CD4-positive, alpha-beta T cell treated with Interleukin-10 for 1 hour (primary cell): ENCODE measurements at places on chromosomes 2 and 18.

- DNase-seq = no peak
Observed at GRCh38 chr2:223585666-223586065, 16.5 kb downstream of the SCG2 start.

DNA sequence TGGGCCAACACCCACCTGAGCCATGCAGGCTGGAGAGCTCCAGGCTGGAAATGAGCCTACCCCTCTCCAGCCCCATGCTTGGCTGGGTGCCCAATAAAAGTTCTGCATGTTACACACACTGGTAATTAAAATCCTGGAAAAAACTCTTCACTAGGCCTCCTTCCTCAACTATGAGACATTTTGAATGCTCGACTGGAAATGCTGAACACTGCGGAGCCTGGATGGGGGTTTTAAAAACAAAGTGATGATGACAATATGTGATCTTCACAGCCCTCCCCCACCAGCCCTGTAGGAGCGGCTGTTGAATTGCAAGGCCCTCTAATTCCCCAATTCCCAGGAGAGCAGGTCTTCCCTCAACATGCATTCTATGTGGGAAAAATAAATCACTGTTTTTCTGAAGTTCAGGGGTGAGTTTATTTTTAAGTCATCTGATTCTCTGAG is 179.2 kb downstream of the TTC32 start:
- DNase-seq = no peak

DNA sequence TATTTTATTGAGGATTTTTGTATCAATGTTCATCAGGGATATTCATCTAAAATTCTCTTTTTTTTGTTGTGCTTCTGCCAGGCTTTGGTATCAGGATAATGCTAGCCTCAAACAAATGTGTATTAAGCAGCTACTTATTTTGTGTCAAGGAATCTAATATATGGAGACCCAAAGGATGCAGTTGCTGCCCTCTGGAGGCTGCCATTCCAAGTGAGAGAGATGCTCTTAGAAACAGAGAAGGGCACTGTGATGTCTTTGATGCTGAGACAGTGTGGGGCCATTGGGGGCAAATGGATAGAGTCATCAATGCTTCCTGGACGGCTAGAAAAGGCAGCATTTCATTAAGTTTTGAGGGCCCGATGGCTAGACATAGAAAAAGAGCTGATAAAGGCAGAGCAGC is 292.6 kb downstream of the SETBP1 start:
- DNase-seq = peak; percentile 18

- DNase-seq = no peak
Observed at GRCh38 chr2:145744541-145745386, 1224.8 kb upstream of the ZEB2 start.

DNA sequence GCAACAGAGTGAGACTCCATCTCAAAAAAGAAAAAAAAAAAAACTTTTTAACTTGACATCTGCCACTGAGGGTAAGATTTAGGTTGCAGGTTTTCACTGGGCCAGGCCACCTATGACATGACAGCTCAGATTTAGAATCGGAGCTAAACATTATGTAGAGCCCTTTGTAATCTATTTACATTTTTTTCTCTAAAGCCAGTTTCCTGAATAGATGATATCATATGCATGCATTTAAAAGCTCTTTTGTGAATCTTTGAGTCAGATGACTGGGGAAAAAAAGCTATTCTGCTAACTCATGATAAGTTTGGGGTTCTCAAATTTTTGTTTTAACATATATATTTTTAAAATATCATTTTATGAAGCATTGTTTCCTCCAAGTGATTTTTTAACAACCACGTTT is 21.3 kb downstream of the PRKAG3 start:
- no peak for DNase-seq

- DNase-seq = no peak
Observed at GRCh38 chr2:64858541-64859311, 130.5 kb upstream of the SLC1A4 start.

DNA sequence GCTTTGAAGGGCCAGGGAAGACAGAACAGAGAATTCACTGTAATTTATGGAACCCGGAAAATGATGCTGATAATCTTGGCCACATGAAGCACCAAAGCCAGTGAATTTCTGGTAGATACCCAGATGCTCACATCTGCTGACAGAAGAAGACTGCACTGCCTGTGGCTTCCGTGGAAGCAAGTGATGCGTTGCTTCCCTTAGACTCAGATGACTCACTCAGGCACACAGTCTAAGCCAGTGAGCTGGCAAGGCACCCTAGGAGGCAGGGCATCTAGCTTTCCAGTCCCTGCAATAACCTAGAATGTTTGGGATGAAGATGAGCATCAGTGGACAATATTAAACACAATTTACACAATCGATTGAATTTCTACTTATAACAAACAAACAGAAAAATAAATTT is 284.7 kb downstream of the CMPK2 start:
- DNase-seq = no peak

- no peak for DNase-seq
Observed at GRCh38 chr18:51192026-51192425, 5.5 kb downstream of the MEX3C start.

DNA sequence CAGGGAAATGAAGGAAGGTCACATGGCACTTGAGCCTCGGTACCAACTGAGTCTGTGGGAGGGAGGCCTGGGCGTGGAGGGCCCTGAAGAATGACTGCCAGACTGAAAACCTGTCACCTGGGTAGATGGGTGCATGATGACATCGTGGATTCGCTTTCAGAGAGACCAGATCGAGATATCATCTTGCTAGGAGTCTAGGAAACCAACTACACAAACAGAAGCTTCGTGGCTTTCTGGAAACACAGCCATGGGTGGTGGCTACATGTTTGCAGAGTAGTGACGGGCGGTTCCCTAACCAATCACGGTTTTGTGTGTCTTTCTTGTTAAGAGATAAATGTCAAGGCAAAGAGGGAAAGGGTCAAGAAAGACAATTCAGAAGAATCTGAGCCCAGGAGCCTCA is 155.0 kb downstream of the EIPR1 start:
- DNase-seq = peak; percentile 77

GRCh38 chr18:22737054-22737453 is 196.1 kb upstream of the RBBP8 start:
- DNase-seq = no peak

DNA sequence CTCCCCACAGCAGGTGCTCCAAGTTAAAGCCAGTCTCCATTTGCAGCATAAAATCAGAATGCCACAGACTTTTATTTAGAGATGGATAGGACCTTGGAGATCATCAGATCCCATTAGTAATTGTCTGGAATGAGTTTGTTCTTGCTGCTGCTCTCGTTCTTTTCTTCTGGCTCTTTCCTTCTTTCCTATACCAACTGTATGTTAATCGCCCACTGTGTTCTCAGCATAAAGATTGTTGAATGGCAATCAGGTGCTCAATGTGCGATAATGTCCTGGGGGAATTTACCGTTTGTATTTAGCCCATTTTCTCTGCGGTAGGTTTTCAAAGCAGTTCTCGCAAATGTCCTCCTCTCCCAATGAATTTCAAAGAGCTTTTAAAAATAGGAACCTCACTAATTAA is 3.3 kb downstream of the GPR39 start:
- no peak for DNase-seq

DNA sequence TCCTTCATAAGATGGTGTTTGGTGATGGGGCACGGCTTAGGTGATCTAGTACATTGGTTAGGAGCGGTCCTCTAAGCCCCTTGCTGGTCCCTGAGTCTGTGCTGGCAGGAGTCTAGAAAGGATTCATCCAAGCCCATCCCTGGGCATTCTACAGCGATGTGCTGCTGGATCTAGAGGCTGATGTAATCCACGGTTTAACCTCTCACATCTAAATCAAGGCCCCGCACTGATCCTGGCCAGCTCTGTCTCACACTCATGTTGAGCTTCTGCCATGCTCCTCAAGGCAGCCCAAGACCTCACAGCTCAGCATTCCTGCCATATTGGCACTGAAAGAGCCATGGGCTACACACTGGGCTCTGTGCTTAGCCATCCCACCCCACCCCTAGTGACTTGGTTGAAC is 664.8 kb downstream of the STK39 start:
- DNase-seq = no peak

GRCh38 chr18:44796429-44797428 is 116.0 kb downstream of the SETBP1 start:
- no peak for DNase-seq

DNA sequence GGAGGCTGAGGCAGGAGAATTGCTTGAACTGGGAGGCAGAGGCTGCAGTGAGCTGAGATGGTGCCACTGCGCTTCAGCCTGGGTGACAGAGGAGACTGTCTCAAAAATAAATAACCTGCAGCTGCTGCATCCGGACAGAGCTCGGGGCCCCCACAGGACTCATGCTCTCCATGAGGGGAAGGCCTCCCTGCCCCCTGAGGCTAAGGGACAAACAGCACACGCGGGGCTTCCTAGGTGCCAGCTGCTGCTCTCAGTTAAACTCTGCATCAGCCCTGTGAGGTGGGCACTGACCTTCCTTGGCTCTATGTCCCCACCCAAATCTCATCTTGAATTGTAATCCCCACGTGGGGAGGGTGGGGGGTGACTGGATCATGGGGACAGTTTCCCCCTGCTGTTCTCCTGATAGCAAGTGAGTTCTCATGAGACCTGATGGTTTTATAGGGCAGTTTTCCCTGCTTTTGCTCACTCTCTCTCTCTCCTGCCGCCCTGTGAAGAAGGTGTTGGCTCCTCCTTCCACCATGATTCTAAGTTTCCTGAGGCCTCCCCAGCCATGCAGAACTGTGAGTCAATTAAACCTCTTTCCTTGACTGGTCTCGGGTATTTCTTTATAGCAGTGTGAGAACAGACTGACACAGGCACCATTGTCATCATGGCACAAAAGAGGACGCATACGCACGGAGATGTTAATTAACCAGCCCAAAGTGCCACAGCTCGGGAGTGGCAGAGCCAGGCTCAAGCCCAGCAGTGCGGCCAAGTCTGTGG is 49.9 kb upstream of the TAF1B start:
- no peak for DNase-seq

DNA sequence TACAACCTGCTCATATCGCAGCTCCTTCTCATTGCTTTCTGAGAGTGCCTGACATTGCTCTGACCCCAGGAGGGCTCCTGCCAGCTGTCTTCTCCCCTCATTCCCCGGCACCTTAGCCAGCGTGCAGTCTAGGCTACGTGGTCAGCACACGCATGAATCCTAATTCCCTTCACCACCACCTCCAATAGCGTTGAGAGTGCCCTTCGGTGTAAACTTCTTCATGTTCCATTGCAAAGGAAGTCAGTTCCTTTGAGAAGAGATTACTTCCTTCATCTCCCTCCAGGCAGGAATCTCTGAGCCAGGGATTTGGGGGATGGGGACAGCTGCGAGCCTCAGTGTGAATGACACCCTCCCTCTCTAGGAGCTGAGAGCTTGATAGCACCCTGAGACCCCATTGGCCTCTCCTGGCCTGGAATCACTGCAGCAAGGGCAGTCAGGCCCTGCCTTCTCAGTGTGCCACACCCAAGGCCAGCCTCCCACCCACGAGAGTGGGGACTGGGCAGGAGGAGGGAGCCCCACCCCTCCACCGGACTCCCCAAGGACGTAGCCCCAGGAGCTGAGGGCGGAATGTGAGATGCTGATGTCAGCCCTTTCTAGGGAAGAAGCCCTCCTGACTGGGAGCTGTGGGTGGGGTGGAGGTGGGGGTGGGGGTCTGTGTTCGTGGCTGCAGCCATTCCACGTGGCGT is 53.4 kb downstream of the SLC66A2 start:
- DNase-seq = no peak

- no peak for DNase-seq
Observed at GRCh38 chr2:238914648-238915015, 66.7 kb downstream of the TWIST2 start.

DNA sequence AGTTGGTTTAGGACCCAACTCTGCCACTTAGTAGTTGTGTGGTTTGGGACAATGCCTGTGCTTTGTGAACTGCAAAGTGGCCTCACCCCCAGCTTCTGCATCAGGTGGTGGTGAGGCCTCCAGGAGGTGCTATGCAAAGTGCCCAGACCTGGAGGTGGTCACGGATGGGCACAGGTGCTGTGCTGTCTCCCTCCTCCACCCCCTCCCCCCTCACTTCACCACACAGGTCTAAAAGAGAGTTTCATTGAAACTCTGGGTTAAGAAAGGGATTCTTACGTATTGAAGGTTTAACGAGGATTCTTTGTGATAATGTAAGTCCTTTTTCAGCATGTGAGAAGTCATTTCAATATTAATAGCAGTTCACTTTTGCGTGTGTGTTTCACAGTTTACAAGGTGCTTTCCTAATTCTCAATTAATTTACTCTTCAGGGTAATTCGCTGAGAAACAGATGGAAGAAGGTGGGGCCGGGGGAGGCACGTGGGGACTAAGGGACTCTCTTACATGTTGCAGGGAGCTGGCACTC is 369.9 kb downstream of the LPIN1 start:
- DNase-seq = no peak

DNA sequence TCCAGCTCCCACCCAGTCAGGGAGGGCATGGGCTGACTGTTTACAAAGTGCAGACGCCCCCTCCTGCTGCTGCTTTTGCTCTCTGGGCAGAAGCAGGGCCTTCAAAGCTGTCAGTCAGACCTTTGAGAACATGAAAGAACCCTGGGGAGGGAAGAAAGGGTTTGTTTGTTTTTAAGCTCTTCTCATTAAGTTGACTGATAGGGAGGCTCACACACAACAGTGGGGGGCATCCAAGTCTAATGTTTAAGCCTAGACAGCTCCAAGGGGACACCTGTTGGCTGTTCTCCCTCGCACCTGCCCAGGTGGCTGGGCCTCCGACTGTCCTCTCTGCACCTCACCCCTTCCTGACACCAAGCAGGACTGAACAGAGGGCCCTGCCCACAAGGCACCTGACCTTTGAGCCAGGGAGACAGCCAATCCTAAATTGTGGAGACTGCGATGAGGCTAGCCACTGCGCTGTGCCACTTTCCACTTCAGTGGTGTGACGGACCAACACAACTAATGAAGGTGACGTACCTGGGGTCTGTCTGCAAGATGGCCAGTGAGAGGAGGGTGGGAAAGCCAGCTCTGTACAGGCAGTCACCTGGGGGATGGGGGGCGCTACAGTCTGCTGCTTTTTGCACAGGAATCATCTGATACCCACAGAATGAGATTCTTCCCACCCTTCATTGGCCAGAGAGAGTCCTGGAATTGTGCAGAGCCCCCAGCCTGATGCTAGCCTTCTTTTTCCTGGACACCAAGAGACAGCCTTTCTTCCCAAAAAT is 16.3 kb downstream of the ST6GAL2 start:
- no peak for DNase-seq

- DNase-seq = no peak
Observed at GRCh38 chr2:121707920-121708361, 28.7 kb downstream of the NIFK start.

GRCh38 chr2:47299555-47299954 is 103.4 kb upstream of the MSH2 start:
- DNase-seq = no peak
